ENCODE measurements at places on chromosomes 4 and X.
A peak's percentile ranks its signal among the peaks of the same experiment; 100 is the strongest.

DNA sequence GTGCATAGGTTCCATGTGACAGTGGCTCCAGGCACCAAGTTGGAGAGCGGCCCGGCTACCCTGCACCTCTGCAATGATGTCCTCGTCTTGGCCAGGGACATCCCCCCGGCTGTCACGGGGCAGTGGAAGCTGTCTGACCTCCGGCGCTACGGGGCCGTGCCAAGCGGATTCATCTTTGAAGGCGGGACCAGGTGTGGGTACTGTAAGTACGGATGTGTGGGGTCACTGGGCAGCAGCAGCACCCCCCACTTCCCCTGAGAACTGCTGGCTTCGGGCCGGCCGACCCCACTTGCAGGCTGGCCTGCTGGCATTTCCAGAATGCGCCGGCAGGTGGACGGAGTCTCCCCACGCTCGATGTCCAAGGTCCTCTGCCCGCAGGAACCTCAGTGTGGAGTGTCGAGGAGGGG lies 13.2 kb downstream of the DOK7 start:
- DNase-seq: no peak

DNA sequence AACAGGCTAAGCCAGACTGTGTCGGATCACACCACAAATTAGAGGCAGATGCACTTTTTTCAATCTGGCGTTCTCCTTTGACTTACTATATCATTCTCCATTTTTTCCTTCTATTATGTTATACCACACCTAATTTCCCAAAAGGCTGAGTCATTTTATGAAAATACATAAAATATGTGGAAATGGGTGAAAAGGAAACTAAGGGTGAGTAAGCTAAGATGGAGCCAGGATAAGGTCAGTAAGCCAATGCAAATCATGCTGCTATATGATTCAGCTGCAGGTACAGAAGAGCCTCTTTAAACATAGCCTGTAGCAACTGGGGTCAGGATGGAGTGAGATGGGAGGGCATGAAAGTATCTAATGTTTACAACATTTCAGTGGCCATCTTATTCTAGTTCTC lies 94.0 kb upstream of the TEX13A start:
- DNase-seq: no peak

DNA sequence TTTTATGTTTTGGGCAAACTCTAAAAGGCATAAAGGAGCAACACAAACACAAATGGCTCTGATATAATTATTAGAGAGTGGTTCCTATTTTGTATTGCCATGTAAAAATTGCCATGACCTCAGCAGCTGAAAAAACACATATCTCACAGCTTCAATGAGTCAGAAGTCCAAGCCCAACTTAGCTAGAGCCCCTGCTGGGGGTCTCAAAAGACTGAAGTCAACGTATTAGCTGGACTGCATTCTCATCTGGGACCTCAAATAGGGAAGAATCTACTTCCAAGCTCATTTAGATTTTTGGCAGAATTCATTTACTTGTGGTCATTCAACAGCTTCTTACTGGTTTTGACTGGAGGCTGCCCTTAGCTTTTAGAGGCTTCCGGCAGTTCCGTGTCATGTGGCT lies 47.4 kb downstream of the FREM3 start:
- no peak for DNase-seq

DNA sequence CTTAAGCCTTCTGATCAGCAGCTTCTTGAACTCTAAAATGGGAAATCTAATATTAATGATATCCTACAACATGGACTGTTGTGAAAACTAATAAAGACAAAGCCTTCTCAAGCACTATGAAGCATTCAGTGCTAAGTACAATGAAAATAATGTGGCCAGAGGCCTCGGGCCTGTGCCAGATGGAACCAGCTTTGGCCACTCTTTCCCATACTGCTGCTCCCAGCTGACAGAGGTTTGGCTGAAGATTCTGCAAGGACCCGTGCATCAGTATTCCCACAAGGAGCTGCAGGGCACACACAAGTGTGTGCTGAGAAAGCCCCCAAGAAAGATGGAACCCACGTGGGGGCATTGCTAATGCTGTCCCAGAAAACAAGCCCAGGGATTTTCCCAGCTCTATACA lies 60.5 kb upstream of the RPL34 start:
- DNase-seq: no peak

DNA sequence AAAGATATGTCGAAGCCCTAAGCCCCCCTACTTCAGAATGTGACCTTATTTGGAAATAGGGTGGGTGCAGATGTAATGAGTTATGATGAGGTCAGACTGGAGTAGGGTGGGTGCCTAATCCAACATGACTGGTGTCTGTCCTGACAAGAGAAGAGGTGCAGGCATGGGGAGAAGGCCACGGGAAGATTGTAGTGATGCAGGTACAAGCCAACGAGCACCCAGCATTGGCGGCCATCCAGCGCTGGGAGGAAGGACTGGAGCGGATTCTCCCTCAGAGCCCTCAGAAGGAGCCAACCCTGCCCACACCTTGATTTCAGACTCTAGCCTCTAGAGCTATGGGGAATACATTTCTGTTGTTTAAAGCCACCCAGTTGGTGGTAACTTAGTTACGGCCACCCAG lies 237.2 kb downstream of the EVC2 start:
- no peak for DNase-seq

DNA sequence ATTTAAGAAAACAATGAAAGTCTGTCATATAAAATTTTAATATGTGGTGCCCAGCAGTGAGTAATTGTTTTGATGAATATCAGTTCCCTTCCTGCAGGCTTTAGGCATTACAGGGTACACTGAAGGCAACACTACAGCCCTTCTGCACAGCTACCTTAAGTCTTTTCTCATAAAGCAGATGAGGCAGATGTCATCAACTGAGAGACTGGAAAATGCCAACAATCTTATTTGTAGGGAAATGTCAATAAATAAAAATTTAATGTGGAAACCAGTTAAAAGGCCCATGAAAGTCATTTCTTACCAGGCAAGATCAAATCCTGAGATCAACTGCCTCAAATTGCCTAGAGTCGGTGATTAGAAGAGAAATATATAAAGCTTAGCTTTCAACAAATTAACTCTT lies 193.4 kb upstream of the NWD2 start:
- no peak for DNase-seq

- no peak for DNase-seq
Observed at GRCh38 chr4:184328022-184328736, 110.5 kb upstream of the ENPP6 start.

GRCh38 chr4:143773998-143774895 lies 73.8 kb upstream of the FREM3 start:
- peak; percentile 5 for DNase-seq

DNA sequence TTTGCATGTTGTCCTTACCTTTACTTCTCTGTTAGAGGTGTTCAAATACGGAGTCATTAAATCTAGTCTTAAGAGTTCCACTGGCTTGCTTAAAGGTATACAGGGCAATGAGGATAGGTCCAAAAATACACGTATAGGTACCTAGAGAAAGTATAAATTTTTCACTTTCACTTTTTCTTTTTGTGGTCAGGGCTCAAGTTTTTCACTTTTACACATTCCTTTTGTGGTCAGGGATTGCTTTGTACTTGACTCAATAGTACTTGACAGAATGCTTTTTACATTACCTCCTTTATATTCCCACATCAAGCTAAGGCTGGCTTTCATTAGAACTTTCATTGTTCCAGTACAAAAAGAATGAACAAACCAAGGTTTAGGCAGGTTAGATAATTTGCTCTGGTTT lies 21.7 kb downstream of the TMEM184C start:
- DNase-seq: no peak

DNA sequence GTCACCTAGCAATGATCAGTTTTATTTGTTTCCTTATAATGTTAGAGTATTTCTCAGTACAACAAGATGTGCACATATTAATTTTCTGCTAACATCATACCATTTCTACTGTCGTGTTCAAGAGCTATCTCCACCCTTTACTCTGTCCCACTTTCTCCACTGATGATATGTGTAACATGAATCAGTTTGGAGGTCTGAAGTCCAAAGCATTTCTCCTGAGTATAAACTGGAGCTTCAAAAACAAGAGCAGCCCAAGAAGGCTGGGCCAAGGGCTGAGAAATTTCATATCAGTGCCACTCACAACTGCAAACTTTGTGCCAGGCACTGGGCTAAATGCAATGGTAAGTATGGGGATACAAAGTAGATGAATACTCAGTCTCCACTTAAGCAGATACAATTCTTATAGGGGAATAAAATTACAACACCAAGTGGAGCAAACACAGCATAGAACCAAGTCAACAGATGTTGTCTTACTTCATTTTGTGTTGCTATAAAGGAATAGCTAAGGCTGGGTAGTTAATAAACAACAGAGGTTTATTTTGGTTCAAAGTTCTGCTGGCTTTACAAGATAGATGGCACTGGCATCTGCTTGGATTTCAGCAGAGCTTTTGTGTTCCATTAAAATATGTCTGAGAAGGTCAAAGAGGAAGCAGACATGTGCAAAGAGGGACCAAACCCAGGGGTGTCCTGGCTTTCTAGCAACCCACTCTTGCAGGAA lies 44.2 kb downstream of the AMELX start:
- DNase-seq: no peak

- DNase-seq: no peak
Observed at GRCh38 chrX:48467281-48467761, 2.7 kb downstream of the SLC38A5 start.

DNA sequence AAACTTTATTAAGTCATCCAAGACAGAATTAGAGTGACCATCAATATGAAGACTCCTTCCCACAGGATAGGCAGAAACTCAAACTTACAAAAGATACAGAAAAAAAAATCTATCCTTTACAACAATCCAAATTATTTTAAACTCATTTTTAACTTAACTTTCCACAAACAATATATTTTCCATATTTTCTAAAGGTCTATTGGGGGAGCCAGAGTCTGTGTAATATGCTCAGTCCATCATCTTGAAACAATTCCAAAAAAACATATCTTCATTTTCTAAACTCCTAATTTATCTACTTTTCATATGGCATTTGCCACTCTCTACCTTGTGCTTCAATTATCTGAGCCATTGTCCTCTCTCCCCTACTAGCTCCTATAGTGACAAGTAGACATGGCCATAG lies 378.1 kb downstream of the PDGFC start:
- no peak for DNase-seq

DNA sequence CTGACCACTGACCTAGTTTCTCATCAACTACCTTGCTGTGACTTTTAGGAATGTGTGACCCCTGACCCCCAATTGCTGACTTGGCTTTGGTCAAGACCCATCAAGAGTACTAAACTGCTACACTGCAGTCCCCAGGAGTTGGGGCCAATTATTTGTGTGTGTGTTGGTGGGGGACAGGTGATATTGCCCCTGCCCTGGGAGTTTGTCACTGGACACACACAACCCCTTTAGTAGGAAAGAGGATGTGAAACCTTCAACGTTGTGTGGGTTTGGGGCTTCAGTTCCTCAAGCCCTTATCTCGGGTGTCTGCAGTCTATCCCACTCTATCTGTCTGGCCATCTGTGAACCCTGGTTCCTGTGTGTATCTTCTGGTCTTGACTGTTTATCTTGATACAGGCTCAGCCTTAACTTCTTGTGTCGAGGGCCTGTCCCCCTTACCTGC lies 6.5 kb downstream of the SASH3 start:
- no peak for DNase-seq

DNA sequence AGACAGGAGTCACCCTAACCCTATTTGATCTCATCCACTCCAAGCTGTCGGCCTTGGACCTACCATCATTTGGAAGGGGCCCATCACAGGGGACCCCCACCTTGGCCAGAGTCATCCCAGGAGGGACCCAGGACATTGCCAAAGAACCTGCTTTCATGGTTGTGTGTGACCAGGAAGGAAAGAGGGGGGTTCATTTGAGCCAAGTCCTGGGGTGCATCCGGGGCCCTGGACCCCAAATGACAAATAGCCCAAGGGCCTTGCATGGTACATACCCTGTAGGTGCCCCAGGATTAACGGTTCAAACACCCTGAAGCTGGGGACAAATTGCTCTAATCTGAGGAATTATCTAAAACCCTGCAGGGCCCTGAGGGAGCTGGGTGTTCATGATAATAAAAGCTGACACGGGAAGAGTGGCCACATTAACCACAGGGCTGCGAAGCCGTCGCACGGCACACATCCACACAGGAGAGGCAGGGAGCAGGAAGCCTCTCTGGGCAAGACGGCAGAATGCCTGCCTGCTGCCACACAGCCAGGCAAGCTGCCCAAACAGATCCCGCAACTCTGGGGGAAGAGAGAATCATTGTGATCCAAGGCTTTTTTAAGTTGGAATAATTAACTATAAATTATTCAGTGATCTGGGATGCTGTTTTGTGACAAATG lies 28.2 kb upstream of the PPP2R2C start:
- no peak for DNase-seq

- DNase-seq: no peak
Observed at GRCh38 chr4:152106781-152107321, 346.0 kb upstream of the GATB start.

GRCh38 chr4:133147286-133147821 lies 1.7 kb upstream of the PCDH10 start:
- peak; percentile 23 for DNase-seq

- DNase-seq: no peak
Observed at GRCh38 chr4:100288811-100289529, 98.7 kb upstream of the DDIT4L start.

- DNase-seq: no peak
Observed at GRCh38 chrX:107760304-107761077, 15.1 kb downstream of the TSC22D3 start.

- DNase-seq: no peak
Observed at GRCh38 chr4:128517739-128518510, 230.3 kb upstream of the PGRMC2 start.

GRCh38 chr4:87363552-87363951 lies 27.4 kb downstream of the HSD17B11 start:
- DNase-seq: no peak

DNA sequence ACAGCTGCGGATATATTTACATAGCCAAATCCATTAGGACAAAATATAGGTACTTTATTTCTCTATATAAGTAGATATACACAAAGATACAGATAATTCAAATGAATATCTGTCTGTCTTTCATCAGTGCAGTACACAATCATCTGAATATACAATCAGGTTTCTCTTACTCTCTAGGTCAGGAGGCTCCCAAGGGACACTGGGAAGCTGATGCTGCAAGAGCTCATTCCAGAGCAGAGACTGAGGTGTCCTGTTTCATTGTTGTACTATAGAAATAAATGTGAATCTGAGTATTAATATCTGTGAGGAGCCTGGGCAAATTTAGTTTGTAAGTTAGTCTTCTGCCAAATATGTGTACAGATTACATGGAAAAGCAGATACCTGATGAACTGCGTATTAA lies 4.2 kb downstream of the TLL1 start:
- no peak for DNase-seq

DNA sequence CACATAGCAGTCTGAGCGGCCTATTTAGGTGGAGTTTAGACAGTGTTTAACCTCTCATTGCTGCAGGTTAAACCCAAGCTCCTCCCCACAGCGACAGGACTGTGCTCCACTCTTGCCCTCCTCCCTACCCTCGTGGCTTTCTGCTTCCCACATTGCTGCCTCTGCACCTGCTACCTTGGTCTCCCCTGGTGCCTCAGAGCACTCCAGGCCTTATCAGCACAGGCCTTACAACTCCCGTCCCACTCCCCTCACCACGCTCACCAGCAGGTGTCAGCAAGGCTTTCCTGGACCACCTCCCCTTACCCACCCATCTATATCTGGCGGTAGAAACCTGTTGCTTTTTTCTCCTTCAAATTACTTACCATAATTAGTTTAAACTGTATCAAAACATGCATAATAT lies 18.6 kb downstream of the HELT start:
- no peak for DNase-seq

Data from NCI-H748 treated with DMSO at 0.1 percent for 48 hours (cell line).